SJCRH30 (cell line): ENCODE measurements at places on chromosomes 7 and 10. TPM values are rescaled to one million over a fixed set of nuclear protein-coding genes. Genes with fewer than 3 reads are reported as not detected.
A peak's percentile ranks its signal among the peaks of the same experiment; 100 is the strongest.

- H3K36me3 ChIP-seq = peaks cover 34% of the 10 kb centered on the region
- no peak for DNase-seq
- H3K27me3 ChIP-seq = no peaks in the 10 kb centered on the region
- H3K27ac ChIP-seq = no peak overlapping the region
Observed at GRCh38 chr7:13904007-13904406, 85.5 kb downstream of the ETV1 start.

DNA sequence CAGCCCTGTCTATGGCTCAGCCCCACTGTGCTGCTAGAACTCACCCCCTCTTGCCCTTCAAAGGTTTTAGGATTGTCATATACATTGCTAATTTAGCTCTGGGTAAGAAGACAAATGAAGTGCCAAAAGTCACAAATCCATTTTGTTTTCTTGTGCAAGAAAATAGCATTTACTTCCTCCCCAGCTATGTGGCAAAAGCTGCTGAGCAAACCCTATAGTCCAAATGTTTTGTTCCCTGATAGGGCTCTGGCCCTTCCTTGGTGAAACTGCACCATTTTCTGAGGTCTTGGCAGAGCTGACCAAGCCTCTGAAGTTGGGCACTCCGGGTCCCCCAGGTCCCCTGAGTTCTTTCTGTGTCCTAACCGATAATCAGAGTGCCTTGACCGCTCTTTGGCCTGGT is 84.1 kb upstream of the GJD4 start:
- no peak for DNase-seq
- H3K27ac ChIP-seq = no peak overlapping the region
- H3K4me3 ChIP-seq = no peak overlapping the region
- no peaks in the 10 kb centered on the region; the same call in none of the 2 replicates for H3K36me3 ChIP-seq

GRCh38 chr7:5237286-5237685 is 45.5 kb upstream of the SLC29A4 start:
- no peaks in the 10 kb centered on the region for H3K27me3 ChIP-seq
- H3K36me3 ChIP-seq = no peaks in the 10 kb centered on the region
- peak; percentile 57 for DNase-seq
- H3K4me3 ChIP-seq = peak overlapping the region; percentile 41
- H3K4me1 ChIP-seq = 0 out of 2 replicates have a peak, but pooled peaks cover 3% of the 10 kb centered on the region
- no peak overlapping the region for H3K27ac ChIP-seq

- H3K36me3 ChIP-seq = no peaks in the 10 kb centered on the region
- no peaks in the 10 kb centered on the region for H3K4me1 ChIP-seq
- H3K27me3 ChIP-seq = no peaks in the 10 kb centered on the region
- no peak for DNase-seq
Observed at GRCh38 chr7:103919272-103919868, 70.1 kb downstream of the RELN start.

DNA sequence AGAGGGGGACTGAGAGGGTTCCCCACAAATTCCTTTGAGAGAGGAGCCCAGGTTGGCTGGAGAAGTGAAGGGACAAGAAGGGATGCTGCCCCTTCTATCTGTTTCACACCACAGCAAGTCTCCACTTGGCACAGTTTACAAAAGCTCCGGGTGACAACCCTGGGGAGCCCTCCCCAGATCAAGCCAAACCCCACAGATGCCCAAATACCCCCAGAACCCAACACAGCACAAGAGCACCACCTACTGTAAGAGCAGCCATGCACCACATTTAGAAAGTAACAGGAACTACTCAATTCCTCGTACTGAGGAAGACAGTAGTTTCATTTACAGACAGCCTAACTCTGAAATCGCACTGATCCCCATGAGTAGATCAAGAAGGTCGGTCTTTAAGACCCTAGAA is 67.8 kb upstream of the ATP6V0A4 start:
- no peak overlapping the region for H3K27ac ChIP-seq
- H3K4me3 ChIP-seq = no peak overlapping the region
- H3K27me3 ChIP-seq = no peaks in the 10 kb centered on the region

GRCh38 chr7:158726277-158726807 is 21.7 kb upstream of the NCAPG2 start:
- no peak for DNase-seq
- no peak overlapping the region for H3K4me3 ChIP-seq
- no peak overlapping the region for H3K27ac ChIP-seq
- H3K4me1 ChIP-seq = no peaks in the 10 kb centered on the region

Gene CPN1
- not detected in 2 replicates for total RNA-seq

GRCh38 chr7:26182706-26183105 is 17.8 kb downstream of the HNRNPA2B1 start:
- H3K4me1 ChIP-seq = 0 out of 2 replicates have a peak, but pooled peaks cover 2% of the 10 kb centered on the region
- DNase-seq = no peak
- H3K36me3 ChIP-seq = no peaks in the 10 kb centered on the region; the same call in 1 of the 2 replicates
- no peak overlapping the region for H3K4me3 ChIP-seq
- no peaks in the 10 kb centered on the region for H3K27me3 ChIP-seq
- H3K27ac ChIP-seq = no peak overlapping the region

Gene PRSS2
- total RNA-seq = not detected in 2 replicates

Gene GBX1
- total RNA-seq = 0.48 and 0.95 TPM in 2 replicates

- DNase-seq = no peak
- no peak overlapping the region for H3K4me3 ChIP-seq
- peaks cover 10% of the 10 kb centered on the region for H3K4me1 ChIP-seq
- no peak overlapping the region for H3K27ac ChIP-seq
Observed at GRCh38 chr7:18960725-18961124, 156.7 kb downstream of the TWIST1 start.

- DNase-seq = no peak
- no peak overlapping the region for H3K4me3 ChIP-seq
- no peak overlapping the region for H3K27ac ChIP-seq
- H3K4me1 ChIP-seq = no peaks in the 10 kb centered on the region
- H3K27me3 ChIP-seq = no peaks in the 10 kb centered on the region
- no peaks in the 10 kb centered on the region for H3K36me3 ChIP-seq
Observed at GRCh38 chr10:49502358-49502757, 36.6 kb downstream of the ERCC6 start.

DNA sequence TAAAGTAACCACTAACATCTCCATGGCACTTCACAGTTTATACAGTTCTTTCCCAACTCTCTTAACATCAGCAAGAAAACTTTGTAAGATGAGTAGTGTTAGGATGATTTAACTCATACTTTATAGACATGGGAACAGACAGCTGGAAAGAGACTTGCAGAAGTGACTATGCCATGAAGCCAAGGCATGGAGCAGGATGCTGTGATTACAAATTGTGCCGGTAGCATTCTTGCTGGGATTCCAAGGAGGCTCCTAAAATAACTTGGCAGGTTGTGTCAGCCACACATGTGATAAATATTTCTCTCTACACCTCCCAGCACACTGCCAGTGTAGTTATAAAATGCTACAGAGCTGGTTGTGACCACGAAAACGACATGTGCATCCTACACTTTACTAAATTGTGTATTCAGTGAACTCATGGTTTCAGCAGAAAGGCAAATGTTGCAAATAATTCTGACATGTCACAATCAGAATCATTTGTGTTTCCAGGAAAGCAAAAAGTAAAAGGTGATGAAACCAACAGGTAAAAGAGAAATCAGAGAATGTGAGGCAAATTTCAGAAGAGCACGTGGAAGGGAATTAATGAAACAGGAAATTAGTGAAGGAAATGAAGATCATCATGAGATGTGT is 5.6 kb upstream of the CYP3A4 start:
- no peaks in the 10 kb centered on the region for H3K36me3 ChIP-seq
- DNase-seq = no peak
- no peaks in the 10 kb centered on the region for H3K4me1 ChIP-seq
- no peak overlapping the region for H3K4me3 ChIP-seq
- no peak overlapping the region for H3K27ac ChIP-seq
